Panc1 (cell line): ENCODE measurements at places on chromosomes 12 and 14.

- no peak overlapping the region for H3K4me3 ChIP-seq
- no peaks in the 10 kb centered on the region for H3K27me3 ChIP-seq
- no peak overlapping the region for H3K27ac ChIP-seq
- no peaks in the 10 kb centered on the region for H3K4me1 ChIP-seq
Observed at GRCh38 chr14:87813686-87814085, 179.3 kb downstream of the GALC start.

DNA sequence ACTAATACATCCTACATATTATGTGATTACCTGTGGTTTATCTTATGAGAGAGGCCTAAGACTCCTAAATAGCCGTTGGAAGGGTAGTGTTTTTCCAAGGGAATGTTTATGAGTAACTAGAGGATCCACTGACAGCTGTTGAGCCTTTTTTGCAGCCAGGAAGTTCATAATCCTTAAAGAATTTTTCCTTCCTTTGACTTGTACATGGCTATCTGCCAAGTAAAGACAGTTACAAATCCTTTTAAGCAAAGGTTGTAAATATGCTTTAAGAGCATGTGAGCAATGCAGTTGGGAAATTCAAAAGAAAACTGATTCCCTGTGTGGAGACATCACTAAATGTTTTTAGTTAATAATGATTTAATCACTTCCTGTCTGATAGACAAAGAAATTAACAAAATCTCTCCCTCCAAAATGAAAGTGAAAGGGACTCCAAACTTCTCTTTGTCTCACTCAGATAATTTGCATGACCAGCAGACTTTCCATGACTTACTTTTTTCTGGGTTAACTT is 333.8 kb downstream of the PDZRN4 start:
- no peaks in the 10 kb centered on the region for H3K27me3 ChIP-seq
- peak; percentile 27 for DNase-seq
- no peaks in the 10 kb centered on the region for H3K4me1 ChIP-seq
- no peak overlapping the region for H3K4me3 ChIP-seq

GRCh38 chr12:46439793-46440511 is 67.4 kb upstream of the SLC38A2 start:
- H3K27me3 ChIP-seq = no peaks in the 10 kb centered on the region
- DNase-seq = no peak
- H3K4me3 ChIP-seq = no peak overlapping the region
- H3K36me3 ChIP-seq = no peaks in the 10 kb centered on the region
- peaks cover 49% of the 10 kb centered on the region for H3K4me1 ChIP-seq
- peak overlapping the region; percentile 90 for H3K27ac ChIP-seq

DNA sequence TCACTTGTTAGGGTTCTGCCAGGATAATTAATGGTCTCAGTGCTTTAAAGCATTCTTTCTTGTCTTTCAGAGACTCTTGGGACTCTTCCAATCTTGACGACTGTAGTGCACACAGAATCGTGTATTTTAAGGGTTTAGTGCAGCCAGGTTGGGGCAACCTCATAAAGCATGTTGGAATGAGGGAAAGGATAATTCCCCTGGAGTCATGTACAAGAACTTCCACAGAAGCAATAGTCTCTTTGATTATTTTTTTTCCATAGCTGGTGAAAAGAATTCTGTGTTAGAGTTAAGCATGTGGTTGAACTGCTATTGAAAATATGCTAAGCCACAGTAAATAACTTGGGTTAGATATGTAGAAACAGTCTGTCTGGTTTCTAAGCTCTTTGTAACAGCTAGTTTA is 246.8 kb upstream of the DAAM1 start:
- H3K27ac ChIP-seq = no peak overlapping the region
- no peaks in the 10 kb centered on the region for H3K36me3 ChIP-seq
- H3K27me3 ChIP-seq = no peaks in the 10 kb centered on the region
- H3K4me1 ChIP-seq = no peaks in the 10 kb centered on the region
- no peak for DNase-seq
